ENCODE measurements at places on chromosomes 6 and 20.

- DNase-seq: no peak
Measured at GRCh38 chr20:35085477-35086225, 7.0 kb downstream of the TRPC4AP start.

DNA sequence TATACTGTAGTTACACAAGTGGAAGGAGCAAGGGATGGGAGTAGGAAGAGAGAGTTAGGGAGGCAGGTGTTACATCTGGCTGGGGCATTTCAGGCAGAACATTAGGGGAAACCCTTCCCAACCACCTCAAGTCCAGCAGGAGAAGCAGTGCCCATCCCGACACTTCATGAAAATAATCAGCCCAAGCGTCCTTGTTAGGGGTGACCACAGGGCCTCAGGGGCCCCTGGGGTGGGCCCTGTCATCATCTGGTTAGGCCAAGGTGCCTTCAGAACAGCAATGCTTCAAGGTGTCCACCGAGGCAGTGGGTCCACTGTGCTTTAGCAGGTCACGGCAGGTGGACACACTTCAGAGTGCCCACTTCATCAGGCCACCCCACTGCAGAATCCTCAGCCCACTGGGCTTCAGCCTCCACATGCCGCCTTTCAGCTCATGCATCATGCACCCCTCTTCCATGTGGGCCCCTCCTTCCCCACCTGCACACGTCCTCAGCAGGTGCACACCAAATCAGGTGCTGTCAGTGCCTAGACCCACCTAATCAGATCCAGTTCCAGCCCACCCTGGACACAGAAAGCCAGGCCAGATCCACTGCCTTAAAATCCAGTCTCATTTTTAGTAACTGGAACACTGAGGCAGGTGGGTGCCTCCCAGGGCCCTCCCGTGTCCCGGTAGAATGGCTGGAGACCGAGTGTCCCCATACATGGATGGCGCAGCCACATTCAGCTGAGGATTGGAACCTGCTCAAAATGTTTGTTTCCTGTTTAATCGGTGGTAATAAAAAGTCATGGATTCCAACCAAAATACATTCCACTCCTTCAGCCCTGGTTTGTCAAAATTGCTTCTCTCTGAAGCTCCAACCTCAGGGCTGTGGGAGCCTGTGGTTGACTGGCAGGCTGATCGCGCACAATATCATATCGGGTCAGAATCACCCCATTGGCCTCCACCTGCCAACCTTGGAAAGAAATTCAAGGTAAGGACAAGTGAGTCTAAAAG lies 99.5 kb downstream of the ANKRD60 start:
- DNase-seq: no peak

DNA sequence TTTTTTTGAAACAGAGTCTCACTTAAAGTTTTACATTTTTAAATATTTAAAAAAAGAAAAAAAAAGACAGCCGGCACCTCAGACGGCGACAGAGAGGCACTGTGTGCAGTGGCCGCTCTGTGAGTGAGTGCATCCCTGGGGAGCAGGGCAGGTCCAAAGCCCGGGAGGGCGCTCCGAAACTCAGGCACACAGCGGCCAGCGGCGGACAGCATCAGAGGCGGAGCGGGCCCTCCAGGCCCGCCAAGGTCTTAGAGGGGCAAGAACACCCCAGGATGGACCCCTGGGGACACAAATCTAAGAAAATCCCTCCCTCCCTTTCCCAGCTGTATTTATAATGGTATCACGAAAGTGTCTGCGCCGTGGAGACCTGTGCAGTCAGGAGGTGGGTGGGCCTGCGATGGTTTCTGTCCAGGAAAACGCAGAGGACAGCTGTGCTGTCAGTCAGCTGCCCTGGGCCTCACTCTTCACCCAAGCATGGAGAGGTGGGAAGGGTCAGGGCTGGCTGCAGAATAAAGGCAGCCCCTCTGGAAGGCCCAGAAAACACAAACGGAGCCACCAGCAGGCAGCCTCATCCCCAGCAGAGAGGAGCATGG lies 43.8 kb downstream of the TAF4 start:
- DNase-seq: no peak

GRCh38 chr6:144467172-144467762 lies 182.1 kb downstream of the UTRN start:
- no peak for DNase-seq

DNA sequence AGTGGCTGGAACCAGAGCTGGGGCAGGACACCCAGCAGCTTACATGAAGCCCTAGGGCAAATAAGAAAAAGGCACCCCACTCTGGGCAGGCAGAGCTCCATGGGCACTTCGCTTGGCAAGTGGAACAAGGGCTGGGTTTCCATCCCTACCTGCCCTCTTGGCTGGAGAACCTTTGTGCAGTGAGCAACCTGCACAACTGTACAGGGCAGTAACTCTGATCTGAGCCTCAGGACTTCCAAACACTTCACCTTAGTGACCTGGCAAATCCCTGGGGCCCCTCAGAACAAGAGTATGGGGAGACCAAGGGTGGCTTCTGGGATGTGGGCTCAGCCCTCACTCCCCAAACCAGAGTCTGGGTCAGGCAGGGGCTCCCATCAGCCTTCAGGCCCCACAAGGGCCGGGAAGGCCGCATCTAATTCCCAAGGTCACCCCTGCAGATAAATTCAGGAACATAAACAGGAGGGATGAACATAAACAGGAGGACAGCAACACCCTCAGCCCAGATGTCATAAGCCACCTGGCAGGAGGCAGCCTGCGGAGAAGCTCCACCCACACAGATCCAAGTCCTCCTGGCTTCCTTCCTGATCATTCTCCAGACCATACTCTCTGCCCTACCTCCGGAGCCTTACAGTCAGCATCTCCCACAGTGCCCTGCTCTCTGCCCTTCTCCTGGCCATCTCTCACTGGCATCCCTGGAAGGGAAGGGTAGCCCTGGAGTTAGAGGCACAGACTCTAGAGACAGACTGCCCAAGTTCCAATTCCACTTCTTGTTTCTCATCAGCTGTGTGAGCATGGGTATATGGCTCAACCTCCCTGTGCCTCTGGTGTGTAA lies 37.5 kb downstream of the HNF4A start:
- DNase-seq: no peak

DNA sequence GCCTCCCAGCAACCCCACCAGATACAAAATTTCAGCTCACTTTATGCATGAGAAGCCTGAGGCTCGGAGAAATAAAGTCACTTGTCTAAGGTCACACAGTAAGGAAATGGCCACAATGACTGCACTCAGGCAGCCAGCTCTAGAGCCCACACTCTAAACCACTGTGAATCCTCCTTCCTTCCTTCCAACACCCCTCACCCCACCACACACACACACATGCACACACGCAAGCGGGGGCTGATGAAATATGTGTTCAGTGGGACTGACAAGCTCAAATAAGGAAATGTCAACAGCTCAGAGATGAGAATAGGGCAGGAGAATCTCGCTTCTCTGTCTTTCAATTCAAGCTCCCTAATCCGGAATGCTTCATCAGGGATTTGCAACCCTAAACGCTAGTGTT lies 6.0 kb upstream of the BPIFA1 start:
- DNase-seq: no peak

DNA sequence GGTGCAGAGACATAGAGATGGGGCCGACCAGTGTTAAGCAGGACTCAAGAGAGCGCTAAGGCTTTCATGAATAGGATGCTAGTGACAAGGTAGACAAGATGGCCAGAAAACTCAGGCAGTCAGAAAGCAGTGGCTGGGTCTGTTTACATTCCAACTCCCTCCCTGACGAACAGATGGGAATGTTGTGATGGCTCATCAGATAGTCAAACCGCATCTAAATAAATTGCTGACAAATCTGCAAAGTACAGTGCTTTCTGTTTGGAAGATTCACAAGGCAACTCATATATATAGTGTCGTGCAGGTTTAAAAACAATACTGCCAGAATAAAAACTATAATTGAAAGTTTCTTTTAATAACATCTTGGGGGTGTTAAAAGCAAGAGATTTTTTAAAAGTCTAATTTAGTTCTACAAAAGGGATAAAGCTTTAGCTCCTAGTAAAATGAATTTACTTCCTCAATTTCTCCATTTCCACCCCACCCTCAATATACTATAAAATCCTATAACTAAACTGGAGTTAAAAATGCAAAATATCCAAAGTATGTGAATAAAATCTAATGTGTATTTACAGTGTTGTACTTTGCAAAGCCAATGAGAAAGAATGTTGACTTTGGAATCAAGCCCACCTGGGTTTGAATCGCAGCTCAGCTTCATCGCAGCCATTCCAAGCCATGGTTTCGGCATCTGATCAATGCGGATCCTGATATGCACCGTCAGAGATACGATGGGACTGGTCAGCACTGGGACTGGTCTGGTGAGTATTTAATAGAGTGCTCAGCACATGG lies 247.3 kb upstream of the PDE10A start:
- no peak for DNase-seq

DNA sequence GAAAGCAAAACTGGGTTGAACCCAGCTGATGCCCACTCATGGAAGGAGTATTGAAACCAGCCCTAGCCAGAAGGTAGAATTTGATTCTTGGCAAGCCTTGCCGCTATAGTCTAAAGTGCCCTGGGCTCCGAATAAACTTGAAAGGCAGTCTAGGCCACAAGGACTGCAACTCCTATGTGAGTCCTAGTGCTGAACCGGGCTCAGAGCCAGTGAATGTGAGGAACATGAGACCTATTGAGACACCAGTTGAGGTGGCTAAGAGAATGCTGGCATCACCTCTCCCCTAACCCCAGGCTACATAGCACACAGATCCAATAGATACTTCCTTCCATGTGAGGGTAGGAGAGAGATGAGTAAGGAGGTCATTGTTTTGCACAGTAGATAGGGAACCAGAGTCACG lies 3.5 kb upstream of the DEFB110 start:
- DNase-seq: no peak

GRCh38 chr6:17423026-17423425 lies 29.6 kb downstream of the CAP2 start:
- DNase-seq: no peak

GRCh38 chr6:160073272-160073671 lies 48.3 kb upstream of the SLC22A1 start:
- no peak for DNase-seq

GRCh38 chr6:65524232-65524631 lies 182.8 kb downstream of the EYS start:
- no peak for DNase-seq

DNA sequence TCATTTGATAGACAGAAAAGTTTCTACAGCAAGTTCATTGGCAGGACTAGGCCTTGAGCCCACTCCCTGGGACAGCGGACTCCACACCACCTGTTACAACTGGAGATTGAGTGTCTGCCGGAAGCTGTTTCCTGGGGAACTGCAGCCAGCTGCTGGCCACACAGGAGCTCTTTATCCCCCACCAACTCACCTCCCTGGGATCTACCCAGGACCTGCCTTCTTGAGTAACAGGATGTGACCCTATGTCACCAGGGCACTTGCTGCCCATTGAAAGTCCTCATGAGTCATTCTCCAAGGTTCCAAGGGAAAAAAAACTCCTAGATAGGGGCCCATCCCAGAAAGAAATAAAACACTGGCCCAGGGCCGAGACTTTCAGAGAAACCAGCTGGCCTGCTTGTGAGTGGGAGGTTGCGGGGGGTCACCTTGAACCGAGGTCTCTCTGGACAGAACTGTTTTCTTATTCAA lies 37.4 kb upstream of the SLC9A8 start:
- no peak for DNase-seq

DNA sequence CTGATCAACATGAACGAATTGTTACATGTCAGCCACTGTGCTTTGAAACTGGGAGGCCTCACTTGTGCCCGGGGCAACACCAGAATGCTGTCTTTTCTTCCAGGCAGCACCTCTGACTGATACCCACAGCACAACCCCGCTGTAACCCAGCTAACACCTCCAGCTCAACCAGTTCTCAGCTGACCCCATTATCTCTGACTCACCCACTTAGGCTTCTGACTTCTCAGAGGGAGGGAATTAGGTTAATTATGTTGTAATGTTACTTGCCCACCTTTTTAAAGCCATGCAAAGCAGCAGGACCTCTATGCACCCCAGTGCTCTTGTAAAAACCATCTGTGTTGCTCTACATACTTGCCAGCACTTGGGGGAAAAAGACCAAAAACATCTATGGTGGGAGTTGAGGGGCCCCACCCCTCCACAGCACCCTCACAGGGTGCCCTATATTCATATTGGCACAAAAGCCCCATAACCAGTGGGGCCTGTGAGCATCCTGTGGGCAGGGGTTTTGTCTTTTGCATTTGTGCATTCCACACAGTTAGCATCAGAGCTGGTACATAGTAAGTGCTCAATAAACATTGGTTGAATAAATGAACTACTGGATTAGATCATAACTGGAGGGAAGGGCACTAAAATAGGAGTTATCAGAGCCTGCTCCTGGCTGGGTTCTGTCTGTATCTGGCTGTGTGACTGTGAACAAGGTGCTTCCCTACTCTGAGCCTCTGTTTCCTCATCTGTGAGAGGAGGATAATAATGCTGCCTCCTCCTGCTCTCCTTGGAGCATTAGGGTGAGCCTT lies 22.3 kb downstream of the BNIP5 start:
- DNase-seq: no peak

DNA sequence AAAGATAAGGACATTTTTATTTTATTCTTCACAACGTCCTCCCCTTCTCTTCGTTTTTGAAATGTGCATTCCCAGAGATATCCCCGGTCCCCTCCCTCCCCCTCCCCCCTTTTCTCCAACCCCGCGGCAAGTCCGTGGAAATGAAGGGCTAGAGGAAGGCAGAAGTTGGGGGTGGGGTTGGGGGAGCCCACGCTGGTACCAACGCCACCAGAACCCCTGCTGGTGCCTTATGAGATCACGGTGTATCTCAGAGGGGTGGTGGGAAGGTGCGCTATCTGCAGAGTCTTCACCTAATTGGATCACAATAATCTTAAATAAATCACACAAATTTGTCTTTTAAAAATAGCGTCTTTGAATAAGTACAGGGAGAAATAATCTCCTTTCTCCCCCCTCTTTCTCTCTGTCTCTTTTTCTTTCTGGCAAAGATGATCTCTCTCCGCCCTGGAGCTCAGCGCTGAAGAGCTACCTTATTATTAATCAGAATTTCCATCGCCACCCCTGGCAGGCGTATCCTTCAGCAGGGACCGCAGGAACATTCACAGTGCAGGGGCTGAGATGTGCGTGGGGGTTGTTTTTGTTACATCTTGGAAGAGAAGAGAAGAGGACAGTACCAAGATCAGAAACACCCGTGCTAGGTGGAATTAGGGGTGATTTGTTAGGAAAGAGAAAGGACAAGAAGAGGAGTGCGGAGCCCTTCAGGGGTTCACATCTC lies 915 bp downstream of the CLVS2 start:
- peak; percentile 13 for DNase-seq

GRCh38 chr6:168132531-168133167 lies 53.6 kb upstream of the FRMD1 start:
- DNase-seq: no peak

All from COR-L47 (cell line).